NCI-H146 (cell line): ENCODE measurements at places on chromosomes 4 and X.

GRCh38 chrX:26375346-26375745, 159.4 kb downstream of the MAGEB5 start:
- DNase-seq: no peak

DNA sequence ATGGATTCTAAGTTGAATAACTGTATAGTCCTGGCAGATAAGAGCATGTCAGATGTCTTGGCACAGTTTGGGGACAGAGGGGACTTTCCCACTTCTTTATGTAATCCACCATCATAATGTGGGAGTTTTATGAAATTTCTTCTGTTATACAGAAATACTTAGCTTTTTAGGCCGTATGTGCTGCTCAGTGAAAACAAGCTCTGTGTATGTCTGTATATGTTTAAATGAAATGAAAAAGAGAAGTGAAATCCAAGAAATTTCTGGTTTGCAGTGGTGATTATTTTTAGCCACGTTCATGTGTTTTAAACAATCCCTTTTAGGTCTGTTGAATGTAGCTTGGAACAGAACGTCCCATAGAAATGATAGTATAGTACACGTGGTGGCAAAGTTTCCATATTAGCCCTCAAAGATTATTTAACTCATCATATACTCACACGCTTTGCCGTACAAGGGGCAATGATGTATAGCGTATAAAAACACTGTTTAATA, 41.0 kb downstream of the GAB1 start:
- no peak for DNase-seq

GRCh38 chr4:166435449-166435848, 562.4 kb downstream of the TLL1 start:
- no peak for DNase-seq

GRCh38 chr4:104942990-104943743, 203.5 kb upstream of the TET2 start:
- DNase-seq: no peak

- DNase-seq: no peak
Observed at GRCh38 chr4:55673424-55673823, 37.3 kb upstream of the NMU start.

DNA sequence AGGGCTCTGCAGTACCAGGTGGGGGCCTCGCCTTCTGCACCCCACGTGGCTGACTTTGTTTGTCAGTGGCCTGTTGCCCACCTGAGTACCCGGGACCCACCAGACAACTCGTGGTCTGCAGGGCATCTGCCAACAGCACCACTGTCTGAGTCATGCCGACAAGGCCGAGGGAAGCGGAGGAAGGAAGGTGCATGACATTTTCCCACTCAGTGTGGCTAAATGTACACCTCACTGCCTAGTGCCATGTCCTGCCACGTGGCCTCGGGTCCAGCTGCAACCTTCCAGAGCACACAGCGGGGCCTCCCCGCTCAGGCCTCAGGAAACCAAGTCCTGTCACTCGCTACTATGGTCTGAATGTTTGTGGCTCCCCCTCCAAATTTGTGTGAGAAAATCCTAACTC, 22.1 kb downstream of the ABLIM2 start:
- DNase-seq: no peak

- no peak for DNase-seq
Observed at GRCh38 chrX:40964633-40965586, 120.3 kb upstream of the USP9X start.

GRCh38 chr4:140020457-140021361, 133.3 kb downstream of the MAML3 start:
- no peak for DNase-seq
